ENCODE measurements at places on chromosomes 5 and 9.

- no peak for DNase-seq
Measured at GRCh38 chr5:96177303-96177869, 215.7 kb upstream of the ELL2 start.

DNA sequence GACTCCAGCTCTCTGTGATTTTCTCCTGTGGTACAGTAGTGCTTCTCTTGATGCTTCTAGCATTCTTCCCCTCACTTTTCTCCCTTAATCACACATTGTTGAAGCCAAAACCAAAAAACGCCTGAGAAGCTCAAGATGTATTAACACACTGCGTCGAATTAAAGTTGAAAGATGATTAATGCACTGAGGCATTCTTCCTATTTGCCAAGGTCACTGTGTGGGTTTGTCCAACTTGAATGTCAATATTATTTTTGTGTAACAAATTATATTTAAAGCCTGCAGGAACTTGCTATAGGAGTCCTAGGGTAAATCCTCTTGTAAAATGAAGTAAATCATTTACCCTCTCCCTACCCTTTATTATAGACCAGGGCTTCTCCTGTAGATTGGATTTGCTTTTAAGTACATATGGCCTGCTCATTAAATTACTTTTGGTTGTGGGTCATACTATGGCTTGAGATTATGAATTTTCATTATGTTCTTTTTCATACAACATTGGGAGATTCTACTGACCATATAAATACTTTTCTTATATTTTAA lies 68.1 kb downstream of the GDA start:
- DNase-seq = no peak

GRCh38 chr5:17333755-17334154 lies 116.3 kb downstream of the BASP1 start:
- no peak for DNase-seq

GRCh38 chr5:23411994-23412393 lies 95.4 kb upstream of the PRDM9 start:
- DNase-seq = no peak

GRCh38 chr9:76528056-76528455 lies 69.1 kb downstream of the GCNT1 start:
- DNase-seq = no peak

DNA sequence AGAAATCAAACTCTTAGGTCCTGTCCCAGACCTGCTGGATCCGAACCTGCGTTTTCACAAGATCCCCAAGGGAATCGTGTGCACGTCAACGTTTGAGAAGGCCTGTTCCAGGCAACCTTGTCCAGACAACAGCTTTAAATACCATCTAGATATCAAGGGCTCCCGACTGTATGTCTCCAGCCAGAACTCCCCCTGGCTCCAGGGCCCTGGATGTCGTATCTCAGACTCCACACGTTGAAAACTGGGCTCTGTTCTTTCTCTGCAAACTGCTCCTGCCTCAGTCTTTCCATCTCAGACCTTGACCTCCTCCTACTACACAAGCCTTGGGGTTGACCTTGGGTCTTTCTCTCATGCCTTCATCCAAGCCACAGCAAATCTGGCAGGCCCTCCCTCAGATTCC lies 5.8 kb upstream of the ENG start:
- no peak for DNase-seq

GRCh38 chr5:174483411-174483810 lies 241.0 kb upstream of the MSX2 start:
- no peak for DNase-seq

DNA sequence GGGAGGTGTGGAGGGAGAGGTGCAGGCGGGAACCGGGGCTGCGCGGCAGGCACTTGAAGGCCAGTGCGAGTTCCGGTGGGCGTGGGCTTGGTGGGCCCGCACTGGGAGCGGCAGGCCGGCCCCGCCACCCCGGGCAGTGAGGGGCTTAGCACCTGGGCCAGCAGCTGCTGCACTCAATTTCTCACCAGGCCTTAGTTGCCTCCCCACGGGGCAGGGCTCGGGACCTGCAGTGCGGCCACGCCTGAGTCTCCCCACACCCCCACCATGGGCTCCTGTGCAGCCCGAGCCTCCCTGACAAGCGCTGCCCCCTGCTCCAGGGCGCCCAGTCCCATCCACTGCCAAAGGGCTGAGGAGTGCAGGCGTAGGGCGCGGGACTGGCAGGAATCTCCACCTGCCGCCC lies 284.5 kb downstream of the DEPDC1B start:
- no peak for DNase-seq

GRCh38 chr9:90400091-90400490 lies 242.5 kb downstream of the DIRAS2 start:
- DNase-seq = no peak

DNA sequence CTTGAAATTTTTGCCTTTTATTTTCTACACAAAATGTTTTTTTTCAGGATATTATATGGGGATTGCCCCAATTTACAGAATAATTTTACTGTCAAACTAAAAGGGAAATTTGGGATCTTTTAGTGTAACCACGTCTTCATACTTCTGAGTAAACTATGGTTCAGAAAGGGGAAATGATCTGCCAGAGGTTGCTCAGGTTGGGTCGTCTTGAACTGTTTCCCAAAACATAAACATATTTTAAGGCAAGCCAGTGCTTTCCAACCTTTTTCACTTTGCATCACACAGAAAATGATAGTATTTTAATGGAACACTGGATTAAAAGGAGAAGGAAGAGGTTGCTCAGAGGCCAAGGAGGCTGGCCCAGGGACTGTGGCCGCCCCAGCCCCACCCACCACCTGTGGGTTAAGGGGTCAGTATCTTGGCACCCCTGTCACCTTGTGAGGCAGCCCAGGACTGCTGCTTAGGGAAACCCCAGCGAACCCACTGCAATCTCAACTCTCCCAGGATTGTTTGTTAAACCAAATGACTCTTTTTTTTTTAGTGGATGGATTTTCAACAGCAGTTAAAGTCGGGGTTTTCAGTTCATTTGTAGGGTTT lies 142.7 kb upstream of the DHFR start:
- no peak for DNase-seq

DNA sequence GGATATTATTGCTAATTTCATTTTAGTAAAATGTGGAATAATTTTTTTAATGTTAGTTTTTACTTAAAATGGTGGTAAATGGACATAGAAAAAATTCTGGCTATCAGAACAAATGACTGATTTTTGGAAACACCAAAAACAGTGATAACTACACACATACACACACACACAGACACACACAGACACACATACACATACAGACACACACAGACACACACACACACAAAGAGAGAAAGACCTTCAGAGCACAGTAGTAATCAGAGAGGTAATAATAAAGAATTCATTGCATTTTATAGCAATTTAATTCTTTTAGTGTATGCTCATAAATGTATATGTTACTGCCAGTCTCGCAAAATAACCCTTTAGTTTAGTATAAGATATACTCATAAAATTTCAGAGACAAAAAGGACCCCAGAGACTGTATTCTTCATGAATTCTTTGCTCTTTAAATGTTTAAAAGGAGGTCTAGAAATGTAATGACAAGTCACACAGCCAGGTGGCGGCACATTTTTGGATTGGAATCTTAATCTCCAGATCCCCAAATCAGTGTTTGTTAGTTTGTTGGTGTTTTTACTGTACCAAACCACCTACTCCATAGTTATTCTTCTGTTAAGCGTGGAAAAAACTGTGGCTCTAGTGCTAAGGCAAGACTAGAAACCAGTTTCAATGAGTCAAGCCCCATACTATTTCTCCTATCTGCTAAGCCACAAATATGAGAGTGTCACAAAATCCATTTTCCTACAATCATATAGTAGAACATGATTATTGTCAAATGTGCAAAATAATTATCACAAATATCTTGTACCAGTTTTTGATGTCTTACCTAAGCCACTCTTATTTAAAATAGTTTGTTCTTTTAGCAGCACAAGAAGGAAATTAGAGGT lies 109.9 kb downstream of the EDIL3 start:
- no peak for DNase-seq

DNA sequence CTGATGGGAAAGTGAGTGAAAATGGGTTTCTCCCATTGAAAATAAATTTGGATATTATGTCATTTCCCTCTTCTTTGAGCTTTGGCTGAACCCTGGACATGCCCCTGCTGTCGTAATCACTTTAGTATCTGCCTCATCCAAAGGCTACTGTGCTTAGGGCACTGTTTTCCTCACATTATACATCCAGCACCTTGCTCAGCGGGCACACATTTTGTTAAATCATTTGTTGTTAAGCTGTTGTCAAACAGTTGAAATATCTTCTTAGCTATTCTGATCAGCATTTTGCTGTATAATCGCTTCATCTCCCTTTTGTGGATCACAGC lies 352.7 kb upstream of the CD180 start:
- DNase-seq = no peak

DNA sequence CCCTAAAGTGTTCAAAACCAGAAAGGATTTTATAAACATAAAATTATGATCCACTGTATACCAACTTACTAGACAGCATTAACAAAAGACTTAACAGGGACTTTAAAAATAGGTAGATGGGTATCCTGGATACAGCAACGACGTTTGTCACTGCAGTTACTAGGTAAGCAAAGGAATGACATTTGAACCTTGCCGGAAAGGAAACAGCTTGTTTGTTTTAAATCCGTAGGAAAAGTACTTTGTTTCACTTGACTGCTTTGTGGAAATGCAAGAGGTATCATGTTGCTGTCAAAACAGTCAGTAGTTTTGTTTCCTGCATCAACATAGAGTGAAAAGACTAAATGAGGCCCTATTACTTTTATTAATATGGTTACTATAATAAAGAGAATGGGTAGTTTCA lies 122.9 kb downstream of the CDC42SE2 start:
- DNase-seq = no peak

DNA sequence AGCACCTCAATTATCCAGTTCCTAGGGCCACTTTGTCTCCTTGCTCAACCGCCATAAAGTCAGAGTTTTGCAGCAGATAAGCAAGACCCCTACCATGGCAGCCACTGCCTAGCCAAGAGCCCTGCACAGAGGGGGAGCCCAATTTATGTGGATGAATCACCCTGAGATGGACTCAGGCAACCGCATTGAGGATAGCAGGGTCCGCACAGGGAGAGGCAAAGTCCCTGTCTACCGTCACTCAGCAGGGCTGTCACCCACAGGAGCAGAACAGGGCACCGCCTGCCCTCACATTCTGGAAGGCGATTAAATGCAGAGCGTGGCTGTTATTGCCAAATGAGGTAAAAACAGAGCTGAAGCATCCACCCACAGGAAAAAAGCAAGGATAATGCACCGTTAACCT lies 1.7 kb downstream of the FBP2 start:
- no peak for DNase-seq

DNA sequence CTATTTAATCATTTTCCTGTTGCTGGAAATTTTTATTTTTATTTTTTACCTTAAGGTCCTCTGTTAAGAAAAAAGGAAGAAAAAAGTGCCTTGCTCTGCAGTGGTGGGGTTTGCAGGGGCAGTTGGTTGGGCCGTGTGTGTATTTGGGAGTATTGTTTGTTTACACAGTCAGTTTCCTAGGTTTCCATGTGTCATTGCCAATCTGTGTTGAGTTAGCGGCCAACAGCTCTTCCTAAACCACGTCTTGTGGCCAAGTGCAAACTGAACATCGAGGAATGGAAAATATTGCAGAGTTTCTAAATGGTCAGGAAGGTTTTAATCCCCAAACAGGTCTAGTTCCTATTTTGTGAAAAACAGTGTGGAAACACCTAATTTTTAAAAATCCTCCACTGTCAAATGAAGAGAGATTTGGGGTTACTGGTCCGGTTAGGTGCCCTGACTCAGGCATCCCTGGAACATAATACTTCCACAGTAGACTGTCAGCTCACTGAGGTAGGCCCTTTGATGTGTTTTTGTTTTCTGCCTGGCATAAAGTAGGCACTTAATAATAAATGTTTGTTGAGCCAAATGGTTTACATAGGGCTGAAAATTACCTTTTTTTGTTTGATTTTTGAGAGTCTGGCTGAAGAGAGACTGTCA lies 37.0 kb downstream of the MAMDC2 start:
- no peak for DNase-seq

GRCh38 chr9:27382308-27382707 lies 85.4 kb upstream of the EQTN start:
- no peak for DNase-seq

- DNase-seq = no peak
Measured at GRCh38 chr5:36722900-36723299, 116.5 kb downstream of the SLC1A3 start.

- DNase-seq = no peak
Measured at GRCh38 chr9:4689687-4690104, 10.3 kb downstream of the CDC37L1 start.
